ENCODE measurements at places on chromosomes 2 and 18.

- DNase-seq = no peak
These were observed 50.0 kb downstream of the LPIN1 start for GRCh38 chr2:11796190-11797171.

GRCh38 chr2:170222842-170223241 lies 44.9 kb downstream of the MYO3B start:
- no peak for DNase-seq

GRCh38 chr2:120871881-120872620 lies 136.4 kb downstream of the GLI2 start:
- no peak for DNase-seq

DNA sequence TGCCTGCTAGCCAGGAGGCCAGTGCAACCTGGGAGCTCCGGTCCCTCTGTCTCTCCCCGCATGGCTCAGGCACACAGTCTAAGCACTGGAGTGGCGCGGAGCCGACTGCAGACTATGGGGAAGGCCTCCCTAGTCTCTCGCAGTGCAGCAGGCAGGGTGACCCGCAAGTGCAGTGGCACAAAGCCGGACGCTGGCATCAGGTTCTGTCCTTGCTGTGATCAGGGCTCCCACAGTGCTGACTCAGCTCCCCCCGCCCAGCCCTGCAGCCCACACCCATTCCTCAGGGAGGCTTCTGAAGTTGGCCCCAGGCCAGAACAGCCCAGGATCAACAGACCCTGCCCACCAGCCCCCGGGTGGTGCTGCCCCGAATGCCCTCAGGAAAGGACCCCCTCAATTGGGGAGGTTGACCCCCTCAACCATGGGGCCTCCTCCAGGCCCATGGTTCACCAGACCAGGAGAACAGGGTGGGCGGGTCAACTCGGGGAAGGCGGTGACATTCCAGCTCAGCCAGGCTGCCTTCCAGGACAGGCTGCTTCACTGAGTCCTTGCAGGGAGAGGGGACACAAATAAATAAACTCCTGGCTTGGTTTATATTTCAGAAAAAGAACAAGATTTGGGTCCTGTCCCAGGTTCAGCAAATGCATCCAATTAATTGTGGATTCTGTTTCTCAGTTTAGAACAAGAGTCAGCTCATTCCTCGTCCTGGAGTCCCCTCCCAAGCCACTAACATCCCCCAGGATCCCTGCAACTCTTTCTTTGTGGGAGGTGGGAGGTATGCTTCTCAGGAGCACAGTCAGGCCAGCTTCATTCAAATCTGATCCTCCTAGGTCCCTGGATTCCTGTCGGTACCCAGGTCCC lies 12.2 kb downstream of the BIN1 start:
- DNase-seq = no peak

DNA sequence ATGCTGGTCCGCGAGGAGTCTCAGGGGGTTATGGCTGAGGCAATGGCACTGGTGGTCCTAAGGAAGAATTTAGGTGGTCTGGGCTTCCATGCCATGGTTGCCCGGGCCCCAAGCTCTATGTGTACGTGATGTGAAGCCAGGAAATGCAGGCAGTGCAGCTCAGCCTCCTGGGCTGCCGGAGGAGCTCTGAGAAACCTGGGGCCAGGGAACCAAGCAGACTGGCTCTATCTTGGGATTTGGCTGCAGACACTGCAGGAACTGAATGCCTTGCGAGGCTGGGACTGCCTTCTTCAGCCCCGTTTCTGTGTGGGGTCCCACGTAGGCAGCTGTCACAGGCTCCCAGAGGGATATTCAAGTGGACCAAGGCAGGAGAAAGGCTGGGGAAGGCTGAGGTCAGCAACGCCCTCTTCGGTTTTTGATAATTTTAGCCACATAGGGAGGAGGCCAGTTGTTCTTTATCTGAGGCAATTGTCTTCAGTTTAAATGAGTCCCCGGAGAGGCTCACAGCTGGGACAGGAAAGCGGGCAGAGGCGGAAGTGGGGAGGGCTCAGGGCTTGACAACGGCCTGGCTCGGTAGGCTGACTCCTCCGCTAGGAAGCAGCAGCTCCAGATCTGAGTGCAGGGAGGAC lies 77.7 kb downstream of the RHOB start:
- no peak for DNase-seq

DNA sequence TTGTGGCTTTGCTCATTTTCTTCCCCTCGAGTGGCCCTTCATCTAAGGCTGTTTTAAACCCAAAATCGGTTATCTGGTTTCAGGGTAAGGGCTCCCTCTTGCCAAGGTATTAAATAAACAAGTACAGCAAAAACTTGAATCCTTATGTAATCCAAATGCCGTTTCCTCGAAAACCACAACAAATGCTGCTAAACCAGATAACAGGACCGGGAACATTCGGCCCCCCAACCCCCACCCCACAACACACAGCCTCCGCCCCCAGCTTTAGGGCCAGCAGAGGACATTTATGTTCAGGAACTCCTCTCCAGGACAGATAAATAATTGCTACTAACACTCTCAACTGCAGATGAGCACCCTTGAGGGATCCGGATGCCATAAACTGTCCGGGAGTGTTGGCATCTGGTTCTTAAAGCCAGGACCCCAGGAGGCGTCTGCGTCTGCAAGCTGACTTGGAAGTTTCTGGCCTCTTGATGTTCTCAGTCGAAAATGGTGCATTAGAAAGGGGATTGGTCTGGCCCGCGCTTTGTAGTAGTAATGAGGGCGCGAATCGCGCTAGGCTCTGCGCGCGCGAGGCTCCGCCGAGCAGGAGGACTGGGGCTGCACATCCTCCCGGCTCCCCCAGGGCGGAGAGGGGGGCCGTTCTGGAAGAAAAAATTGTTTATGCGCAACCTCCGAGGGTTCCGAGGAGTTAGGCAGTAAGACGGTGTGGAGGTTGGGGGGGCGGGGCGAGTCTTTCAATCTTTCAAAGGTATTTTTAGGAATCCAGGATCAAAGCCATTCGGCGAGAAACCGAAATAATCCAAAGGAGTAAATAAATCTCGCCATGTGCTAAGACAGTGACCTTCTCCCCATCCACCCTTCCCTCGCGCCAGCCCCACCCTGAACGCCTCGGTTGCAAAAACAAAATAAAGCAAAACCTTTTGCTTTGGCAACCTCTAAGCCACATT lies 3.9 kb upstream of the ID2 start:
- peak; percentile 61 for DNase-seq

DNA sequence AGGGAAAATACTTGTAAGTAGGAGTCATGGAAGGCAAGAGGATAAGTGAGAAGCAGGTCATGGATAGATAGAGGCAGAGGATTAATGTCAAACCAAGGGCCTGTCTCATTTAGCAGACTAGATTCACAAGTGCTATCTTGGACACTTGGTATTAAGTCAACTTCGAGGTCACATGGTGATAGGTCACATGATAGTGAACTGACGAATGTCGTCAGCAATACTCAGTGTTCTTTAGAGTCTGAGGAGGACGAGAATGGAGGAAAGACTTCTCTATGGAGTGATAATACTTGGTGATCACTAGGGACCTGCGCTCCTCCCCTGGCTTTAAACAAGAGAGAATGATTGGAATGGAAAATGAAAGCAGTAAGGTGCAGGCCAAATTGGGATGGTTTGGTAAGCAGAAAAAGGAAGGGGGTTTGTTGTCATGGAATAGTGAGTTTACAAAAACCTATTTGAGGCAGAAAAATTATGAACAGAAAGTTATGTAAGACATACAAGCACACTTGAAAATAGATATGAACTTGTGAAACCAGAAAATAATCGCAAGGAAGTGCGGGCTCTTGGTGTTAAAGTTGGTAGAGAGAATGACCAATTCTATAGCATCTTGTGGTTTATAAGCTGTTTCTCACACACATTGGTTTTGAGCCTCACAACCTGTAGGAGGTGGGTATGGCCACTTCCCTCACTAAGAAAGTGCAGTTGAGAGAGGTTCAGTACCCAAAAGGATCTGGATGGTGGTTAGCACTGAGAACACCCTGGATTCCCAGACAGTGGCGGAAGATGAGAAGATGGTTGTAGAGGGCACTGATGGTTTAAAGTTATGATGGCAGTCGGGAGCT lies 141.5 kb downstream of the WDSUB1 start:
- no peak for DNase-seq

GRCh38 chr2:199302851-199303250 lies 154.9 kb downstream of the SATB2 start:
- no peak for DNase-seq

GRCh38 chr2:104215269-104216161 lies 638.4 kb upstream of the POU3F3 start:
- no peak for DNase-seq

DNA sequence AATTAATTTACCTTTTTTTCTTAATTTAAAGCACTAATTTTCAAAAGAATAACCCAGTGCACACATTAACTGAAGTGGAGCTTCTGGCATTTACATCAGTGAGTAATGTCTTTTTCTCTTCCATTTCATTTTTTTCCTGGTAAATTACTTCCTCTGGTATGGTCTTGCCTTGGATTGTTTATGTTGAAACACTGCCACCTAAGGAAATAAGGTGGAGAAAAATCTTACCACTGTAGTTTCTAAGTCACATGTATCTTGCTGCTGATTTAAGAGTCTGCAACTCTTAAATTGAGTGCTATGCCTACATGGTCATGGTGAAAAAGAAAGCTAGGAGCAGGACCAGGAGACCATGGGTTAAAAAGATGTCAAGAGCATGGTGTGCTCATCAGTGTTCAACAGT lies 51.0 kb downstream of the TTC27 start:
- DNase-seq = no peak
